Pancreas (tissue), 10 donors: ENCODE measurements at places on chromosomes 12 and 14. TPM values are rescaled to one million over a fixed set of nuclear protein-coding genes. Genes with fewer than 3 reads are reported as not detected.

DNA sequence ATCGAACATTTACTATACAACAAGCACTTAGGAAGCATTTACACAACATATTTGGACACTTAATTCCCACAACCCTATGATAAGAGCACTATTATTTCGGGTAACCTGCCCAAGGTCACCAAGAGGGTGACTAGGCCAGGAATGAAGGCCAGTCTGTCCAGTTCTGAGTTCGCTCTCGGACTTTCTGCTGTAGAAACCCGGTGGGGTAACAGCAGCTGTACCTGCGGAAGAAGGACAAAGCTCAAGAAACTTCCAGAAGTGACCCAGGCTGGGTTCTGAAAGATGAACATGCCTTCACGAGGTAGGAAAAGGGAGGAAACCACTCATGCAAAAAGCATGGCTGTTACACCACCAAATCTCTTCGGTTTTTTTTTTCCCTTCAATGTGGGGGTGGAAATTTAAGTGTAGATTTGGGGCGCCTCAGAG lies 10.8 kb downstream of the PLA2G1B start:
- DNase-seq = peak; percentile 79

DNA sequence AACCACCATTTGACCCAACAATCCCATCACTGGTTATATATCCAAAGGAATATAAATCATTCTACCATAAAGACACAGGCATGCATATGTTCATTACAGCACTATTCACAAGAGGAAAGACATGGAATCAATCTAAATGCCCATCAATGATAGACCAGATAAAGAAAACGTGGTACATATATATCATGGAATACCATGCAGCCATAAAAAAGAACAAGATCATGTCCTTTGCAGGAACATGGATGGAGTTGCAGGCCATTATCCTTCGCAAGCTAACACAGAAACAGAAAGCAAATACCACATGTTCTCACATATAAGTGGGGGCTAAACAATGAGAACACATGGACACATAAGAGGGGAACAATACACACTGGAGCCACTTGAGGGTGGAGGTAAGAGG lies 15.7 kb downstream of the CAPRIN2 start:
- DNase-seq = no peak

DNA sequence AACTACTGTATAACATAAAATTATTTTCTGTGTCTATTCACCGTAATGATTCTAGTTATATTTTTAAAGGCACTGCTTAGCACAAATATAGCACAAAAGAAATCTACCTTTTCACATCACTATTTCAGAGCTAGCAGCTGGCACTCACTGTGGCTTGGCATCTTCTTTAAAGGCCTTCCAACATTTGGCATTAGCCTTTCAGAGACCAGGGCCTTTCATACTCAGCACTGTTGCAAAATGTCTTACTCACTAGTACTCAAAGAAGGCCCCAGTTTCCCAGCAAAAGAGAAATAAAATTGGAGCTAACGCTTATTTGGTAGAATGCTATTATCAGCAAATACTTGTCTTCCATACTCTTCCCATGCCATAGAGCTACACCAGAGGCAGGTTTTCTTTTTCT lies 238.4 kb downstream of the MED13L start:
- no peak for DNase-seq

- no peak for DNase-seq
These were observed 132.1 kb downstream of the RAD51B start for GRCh38 chr14:67951529-67952135.

DNA sequence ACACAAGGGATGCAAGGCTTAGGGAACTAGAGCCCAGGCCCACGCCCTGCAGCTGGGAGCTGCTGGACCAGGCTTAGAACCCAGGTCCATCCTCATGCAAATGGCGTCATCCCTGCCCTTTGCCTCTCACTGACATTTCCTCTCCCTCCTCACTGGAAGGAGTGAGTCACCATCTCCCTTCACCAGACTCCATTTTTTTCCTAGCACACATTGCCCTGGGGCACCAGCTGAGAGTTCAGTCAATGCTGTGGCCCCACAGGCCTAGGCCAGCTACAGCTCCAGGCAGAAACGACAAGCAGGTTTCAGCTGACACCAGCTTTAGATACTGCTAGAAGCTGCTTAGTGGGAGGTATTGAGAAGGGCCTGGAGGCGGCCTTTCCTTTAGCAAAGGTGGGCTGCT lies 98.9 kb downstream of the RIMBP2 start:
- no peak for DNase-seq

Gene DACT1
- total RNA-seq = 0.69 TPM

Gene PRB2
- not detected for total RNA-seq

Gene FSCB
- not detected for total RNA-seq
